ENCODE measurements at places on chromosomes 4 and X.

GRCh38 chrX:37378404-37378803 lies 29.2 kb downstream of the PRRG1 start:
- DNase-seq = no peak

GRCh38 chrX:129830494-129830893 lies 13.2 kb downstream of the ZDHHC9 start:
- DNase-seq = no peak

- no peak for DNase-seq
Observed at GRCh38 chr4:6113641-6114040, 86.7 kb downstream of the JAKMIP1 start.

DNA sequence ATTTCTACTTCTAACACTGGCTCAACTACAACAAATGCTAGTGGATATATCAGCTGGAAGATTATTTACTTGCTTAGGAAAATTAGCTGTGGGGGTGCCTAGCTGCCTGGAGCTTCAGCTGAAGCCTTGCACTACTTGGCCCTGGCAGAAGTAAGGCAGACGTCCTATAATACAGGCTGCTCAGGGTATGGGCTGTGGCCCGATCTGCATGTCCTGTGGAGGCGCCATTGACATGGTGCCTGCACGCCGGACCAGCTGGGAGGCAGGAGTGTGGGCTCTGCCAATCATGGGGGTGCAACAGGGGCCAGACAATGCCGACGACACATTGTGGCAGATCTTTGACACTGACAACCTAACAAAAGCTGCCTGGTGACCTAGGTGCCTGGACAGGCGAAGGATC lies 31.6 kb upstream of the UCP1 start:
- DNase-seq = no peak

GRCh38 chr4:110949542-110949941 lies 326.7 kb upstream of the PITX2 start:
- DNase-seq = no peak

DNA sequence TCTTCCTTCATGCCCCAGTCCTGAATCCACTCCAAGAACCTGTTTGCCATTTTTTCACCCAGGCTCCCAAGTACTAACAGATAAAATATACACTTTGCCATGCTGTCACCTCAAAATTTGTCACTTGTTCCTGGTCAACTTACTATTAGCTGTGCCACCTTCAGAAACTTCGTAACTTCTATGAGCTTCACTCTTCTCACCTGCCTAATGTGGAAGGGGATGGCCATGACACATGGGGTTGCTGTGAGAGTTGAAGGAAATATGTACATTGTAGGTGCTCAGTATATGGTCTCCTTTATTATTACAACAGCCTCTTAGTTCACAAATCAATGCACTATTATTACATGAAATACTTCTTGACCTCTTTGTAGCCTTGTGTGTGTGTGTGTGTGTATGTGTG lies 10.4 kb downstream of the TMSB4X start:
- no peak for DNase-seq

GRCh38 chr4:124437853-124438495 lies 274.6 kb downstream of the ANKRD50 start:
- DNase-seq = no peak

- DNase-seq = no peak
Observed at GRCh38 chr4:7291372-7292114, 99.2 kb downstream of the SORCS2 start.
